Pericardium fibroblast (primary cell): ENCODE measurements at places on chromosomes 2 and 18. TPM values are rescaled to one million over a fixed set of nuclear protein-coding genes. Genes with fewer than 3 reads are reported as not detected.

METTL8 gene
- total RNA-seq: 6.9 and 13.5 TPM in 2 replicates

ACMSD gene
- total RNA-seq: not detected in 2 replicates

ABCA12 gene
- under 0.01 TPM in 1 of 2 replicates, not detected in the other for total RNA-seq

PFN4 gene
- 0.68 TPM in 1 of 2 replicates, not detected in the other for total RNA-seq

FASTKD2 gene
- total RNA-seq: 12.0 and 17.2 TPM in 2 replicates

GLI2 gene
- total RNA-seq: 10.6 and 13.5 TPM in 2 replicates

EVX2 gene
- 0.09 TPM in 1 of 2 replicates, not detected in the other for total RNA-seq

INPP5D gene
- 0.12 and 0.17 TPM in 2 replicates for total RNA-seq

ANKRD30BL gene
- total RNA-seq: not detected in 2 replicates

RAB31 gene
- total RNA-seq: 49.5 and 74.7 TPM in 2 replicates

REG3A gene
- total RNA-seq: not detected in 2 replicates

ST6GAL2 gene
- 1.6 and 2.8 TPM in 2 replicates for total RNA-seq

ZRANB3 gene
- 1.6 and 7.5 TPM in 2 replicates for total RNA-seq
